ENCODE measurements at places on chromosomes 13 and 19. TPM values are rescaled to one million over a fixed set of nuclear protein-coding genes. Genes with fewer than 3 reads are reported as not detected.

TMEM205 gene
- 10.6 TPM for total RNA-seq

ZIC5 gene
- not detected for total RNA-seq

KIR2DL4 gene
- total RNA-seq = not detected

NECTIN2 gene
- 2.5 TPM for total RNA-seq

PALM3 gene
- total RNA-seq = not detected

SH2D3A gene
- total RNA-seq = 38.8 TPM

LAMP1 gene
- total RNA-seq = 84.8 TPM

DNA sequence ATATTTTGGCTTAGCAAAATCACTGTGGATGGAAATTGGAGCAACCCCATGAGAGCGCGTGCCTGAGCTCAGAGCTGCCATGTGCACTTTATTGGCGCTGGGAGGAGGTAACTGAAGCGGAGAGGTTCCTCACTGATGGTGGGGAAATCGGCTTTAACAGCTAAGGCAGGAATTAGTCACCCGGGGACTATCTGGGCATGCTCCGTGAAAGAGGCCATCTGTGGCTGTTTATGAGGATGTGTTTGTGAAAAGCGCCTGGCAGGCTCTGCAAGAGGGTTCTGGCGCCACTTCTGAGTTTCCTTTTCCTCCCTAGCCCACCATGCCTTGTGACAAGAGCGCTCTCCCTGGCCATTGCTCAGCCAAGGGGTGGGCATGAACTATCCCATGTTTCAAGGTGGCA lies 815.6 kb downstream of the UQCRFS1 start:
- no peak for DNase-seq

DNA sequence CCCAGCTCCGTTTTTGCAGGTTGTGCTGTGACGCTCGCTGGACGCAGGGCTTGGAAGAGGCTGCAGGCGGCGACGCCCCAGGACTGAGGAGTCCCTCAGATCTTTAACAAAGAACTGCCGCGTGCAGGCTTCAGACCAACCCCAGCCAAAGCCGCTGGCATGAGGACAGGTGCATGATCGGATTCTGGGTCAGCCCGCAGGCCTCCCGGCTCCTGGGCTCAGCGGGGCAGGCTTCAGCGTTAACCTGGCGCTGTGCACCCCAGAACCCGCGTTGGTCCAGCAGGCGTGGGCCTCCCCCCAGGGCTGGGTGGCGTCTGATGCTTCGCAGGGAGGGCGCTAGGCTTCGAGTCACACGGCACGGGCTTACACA lies 920 bp upstream of the TIMM13 start:
- DNase-seq = no peak

DNA sequence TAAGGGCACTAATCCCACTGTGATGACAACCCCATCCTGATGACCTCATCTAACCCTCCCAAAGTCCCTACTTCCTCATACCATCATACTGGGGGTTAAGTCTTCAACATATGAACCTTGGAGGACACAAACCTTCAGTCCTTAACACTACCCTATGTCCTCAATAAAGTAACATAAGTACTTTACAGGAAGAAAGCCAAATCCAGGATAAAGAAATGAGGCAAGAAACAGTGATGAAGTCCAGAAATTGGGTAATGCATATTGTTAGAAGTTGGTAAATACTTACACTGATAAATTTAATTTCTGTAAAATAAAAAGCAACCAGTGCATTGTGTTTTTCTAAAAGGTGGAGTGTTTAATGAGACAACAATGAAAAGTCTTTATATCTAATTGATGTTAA lies 284.8 kb upstream of the SOX21 start:
- DNase-seq = no peak

DNA sequence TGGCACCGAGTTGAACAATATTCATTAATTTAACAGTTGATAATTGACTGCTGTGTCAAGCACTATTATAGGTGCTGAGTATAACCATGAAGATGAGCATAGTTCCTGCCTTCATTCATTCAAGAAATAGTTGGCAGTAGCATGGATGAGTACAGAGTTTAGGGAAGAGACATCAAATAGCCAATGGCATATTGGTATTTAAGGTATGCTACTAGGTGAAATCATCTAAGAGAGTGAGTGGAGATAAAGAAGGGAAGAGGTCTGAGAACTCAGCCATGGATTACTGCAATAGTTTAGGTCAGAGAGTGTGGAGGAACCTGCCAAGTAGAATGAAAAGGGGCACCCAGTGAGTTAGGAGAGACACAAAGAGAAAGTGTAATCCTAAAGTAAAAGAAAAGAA lies 4.9 kb upstream of the HTR2A start:
- DNase-seq = no peak

GRCh38 chr19:29193155-29193554 lies 19.8 kb downstream of the UQCRFS1 start:
- no peak for DNase-seq

DNA sequence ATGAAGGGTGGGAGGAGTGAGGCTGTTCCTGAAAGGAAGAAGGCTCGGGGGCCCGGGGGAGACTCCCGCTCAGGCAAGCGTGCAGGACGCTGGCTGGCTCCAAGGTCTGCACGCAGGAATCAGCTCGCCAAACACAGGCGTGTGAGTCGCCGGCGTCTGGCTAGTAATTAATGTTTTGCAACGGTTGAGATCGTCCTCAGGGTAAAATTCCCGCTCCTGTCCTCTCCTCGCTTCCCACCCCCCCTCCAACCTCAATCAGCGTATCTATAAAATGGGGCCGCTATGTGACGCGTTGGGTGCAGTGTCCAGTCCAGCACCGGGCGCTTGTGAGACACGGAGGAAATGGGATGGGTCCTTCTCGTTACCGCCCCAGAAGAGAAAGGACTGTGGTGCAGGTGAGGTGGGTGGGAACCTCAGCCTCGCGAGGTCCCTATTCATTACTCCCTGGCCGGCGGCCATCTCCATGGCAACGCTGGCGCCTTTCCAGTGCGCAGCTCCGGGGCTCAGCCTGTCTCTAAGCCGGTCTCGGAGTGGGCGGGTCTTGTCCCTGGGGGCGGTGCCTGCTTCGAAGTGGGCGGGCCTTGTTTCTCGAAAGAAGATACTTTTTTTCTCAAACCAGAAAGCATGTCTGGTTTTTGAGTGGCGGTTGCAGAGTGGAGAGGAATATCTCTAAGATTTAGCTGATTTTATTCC lies 6.5 kb upstream of the ZNF579 start:
- peak; percentile 86 for DNase-seq

DNA sequence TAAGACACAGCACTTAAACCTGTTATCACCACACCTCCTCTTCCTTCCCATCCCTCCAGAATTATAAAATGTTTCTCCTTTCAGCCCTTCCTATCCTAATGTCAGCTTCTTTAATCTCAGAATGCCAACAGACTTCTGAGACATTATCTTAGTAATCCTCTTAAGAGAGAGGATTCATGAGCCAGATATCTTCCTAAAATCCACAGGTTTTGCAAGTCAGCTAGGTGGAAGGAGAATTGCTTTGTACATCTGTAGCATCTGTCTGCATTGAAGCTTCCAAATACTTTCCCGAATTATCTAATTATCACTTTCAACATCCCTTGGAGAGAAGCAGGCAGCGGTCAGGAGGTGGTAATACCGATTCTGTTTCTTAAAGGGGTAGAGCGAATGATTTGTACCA lies 179.1 kb downstream of the DCT start:
- DNase-seq = no peak

DNA sequence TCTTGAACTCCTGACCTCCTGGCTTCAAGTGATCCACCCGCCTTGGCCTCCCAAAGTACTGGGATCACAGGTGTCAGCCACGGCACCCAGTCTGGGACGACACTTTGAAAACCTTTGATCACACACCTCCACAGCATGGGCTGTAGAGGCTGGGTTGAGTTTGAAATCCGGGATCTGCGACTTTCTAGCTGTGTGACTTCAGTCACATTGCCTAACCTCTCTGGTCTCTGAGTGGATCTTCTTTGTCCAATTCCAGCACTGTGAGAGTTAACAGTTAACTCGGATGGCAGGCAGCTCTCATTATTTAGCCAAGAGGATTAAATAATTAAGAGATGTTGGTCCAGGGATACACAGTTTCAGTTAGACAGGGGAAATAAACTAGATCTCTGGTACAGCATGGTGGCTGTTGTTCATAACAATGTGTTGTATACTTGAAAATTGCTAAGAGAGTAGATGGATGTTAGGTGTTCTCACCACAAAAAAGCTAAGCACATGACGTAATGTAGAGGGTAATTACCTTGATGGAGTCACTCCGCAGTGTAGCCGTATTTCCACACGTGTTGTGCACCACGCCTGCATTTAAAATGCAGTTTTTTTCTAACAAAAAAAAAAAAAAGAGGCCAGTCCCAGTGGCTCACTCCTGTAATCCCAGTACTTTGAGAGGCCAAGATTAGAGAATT lies 1.9 kb downstream of the GALP start:
- no peak for DNase-seq

DNA sequence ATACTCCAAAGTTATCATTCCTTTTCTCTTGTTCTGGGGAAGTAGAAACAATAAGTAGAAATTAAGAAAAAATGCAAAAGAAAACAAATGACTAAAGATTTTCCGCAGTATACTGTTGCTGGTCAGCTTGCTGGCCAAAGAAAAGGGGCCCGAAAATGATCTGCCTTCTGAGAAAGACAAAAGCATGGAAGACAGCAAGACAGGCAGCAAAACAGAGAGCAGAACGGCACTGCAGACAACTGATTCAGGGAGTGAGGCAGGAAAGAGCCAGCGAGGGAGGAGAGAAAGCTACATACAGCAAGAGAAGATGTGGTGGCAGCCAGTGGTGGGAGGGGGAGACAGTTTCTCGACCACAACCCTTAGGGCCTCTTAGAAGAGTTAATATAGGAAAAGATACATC lies 5.3 kb upstream of the DOCK9 start:
- DNase-seq = no peak

Data from CD8-positive, alpha-beta T cell (primary cell).